Mucosa of gallbladder (tissue), 1 donor: ENCODE measurements at places on chromosomes 2 and 18. TPM values are rescaled to one million over a fixed set of nuclear protein-coding genes. Genes with fewer than 3 reads are reported as not detected.

- DNase-seq: no peak
Observed at GRCh38 chr2:201959626-201960025, 74.0 kb upstream of the FZD7 start.

GRCh38 chr2:200039724-200040650 lies 84.6 kb downstream of the MAIP1 start:
- peak; percentile 42 for DNase-seq

DNA sequence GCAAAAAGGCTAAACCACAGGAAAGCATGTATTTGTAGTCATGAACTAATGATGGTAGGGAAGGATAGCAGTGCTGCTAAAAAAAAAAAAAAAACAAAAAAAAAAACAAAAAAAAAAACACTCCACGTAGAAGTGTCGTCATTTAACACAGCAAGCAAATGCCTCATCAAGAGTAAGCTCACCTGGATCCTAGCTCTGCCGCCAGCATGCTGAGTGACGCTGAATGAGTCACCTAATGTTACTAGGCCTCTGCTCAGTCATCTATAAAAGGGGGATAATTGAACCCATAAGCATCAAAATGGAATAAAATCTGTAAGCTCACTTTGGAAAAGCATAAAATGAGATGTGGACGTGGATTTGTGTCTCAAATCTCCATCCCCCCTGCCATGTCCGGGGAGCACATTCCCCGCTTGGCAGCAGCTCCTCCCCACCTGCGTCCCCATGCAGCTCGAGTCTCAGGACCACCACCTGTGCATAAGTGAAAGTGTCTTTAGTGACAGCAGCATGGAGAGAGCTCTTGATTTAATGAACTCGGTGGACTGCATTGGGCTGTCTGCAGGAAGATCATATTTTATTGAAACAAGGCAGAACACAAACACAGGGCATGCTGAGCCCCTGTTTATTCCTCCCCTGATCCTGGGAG lies 427.5 kb downstream of the LRATD1 start:
- DNase-seq: no peak

- DNase-seq: peak; percentile 71
Observed at GRCh38 chr2:235444101-235444597, 49.7 kb upstream of the AGAP1 start.

- DNase-seq: no peak
Observed at GRCh38 chr18:57475903-57476302, 40.7 kb downstream of the ONECUT2 start.

GRCh38 chr18:48084041-48084757 lies 153.7 kb upstream of the SMAD2 start:
- DNase-seq: no peak

Gene LINC00305
- not detected for total RNA-seq

Gene RGPD3
- total RNA-seq: 0.14 TPM

Gene SULT1C2
- total RNA-seq: 154 TPM

Gene UGT1A8
- total RNA-seq: 26.4 TPM

Gene CYP26B1
- 2.2 TPM for total RNA-seq
